ENCODE measurements at places on chromosomes 16 and 17.

- no peak for DNase-seq
Observed at GRCh38 chr17:79633993-79634813, 23.4 kb upstream of the RBFOX3 start.

DNA sequence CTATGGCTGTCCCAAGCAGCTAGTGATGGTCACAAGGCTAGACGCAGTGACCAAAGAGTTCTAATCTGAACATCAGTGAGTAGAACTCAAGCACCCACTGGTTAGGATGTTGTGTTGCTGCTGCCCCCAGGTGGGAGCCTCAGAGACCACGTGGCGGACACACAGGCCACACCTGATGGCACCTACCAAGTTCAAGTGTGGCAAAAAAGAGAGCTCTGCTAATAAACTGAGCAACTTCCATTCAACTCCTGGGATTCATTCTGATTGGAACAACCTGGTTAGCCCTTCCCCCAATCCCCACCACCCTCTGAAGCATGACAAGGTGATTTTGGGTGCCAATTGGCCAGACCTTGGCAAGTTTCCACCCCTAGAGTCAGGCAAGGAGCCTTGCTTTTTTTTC is 3.5 kb upstream of the LCMT1 start:
- no peak for DNase-seq

GRCh38 chr16:11586856-11587642 is at the start of gene LITAF:
LITAF (minus strand) TSS chr16:11586919; CDS start chr16:11556730, 30,189 bp downstream.
- no peak for DNase-seq

GRCh38 chr16:50166511-50167500 is 13.7 kb downstream of the TENT4B start:
- no peak for DNase-seq

Data from non-pigmented ciliary epithelial cell (primary cell).